RWPE2 (cell line): ENCODE measurements at places on chromosomes 5 and 9.
A peak's percentile ranks its signal among the peaks of the same experiment; 100 is the strongest.

DNA sequence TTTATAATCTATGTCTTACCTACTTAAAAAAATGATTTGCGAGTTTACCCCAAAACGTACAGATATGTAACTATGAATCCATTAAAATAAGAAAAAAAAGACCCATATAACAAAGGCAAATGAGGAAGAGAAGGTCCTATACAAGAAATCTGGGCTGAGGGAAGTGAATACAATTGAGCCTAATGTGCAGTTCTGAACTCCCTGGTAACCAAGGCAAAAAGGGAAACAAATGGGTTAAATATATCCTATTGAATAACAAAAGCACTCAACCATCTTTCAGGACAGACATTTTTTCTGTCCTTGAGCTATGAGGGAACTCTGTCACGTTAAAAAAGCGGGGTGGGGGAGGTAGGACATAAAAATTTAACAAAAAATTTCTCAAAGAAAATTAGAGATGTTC, 78.6 kb downstream of the PTPN3 start:
- no peak for DNase-seq

DNA sequence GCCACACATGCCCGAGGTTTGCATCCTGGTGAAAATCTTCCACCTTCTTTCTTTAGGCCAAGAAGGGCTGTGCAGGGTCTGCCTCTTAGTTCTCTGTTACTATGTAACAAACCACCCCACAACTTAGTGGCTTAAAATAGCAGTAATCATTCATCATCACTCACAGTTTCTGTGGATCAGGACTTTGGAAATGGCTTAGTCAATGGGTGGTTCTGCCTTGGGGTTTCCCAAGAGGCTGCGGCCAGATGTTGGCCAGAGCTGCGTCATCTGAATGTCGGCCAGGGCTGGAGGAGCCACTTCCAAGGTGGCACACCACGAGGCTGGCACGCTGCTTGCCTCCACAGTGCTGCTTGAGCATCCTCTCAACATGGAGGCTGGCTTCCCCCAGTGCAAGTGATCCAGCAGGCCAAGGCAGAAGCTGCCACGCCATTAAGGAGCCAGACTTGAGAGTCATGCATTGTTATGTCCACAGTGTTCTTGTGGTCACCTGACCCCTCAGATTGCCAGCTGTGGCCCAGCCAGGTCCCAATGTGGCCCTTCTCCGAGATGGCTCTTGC, 135.2 kb downstream of the RXRA start:
- no peak for DNase-seq

DNA sequence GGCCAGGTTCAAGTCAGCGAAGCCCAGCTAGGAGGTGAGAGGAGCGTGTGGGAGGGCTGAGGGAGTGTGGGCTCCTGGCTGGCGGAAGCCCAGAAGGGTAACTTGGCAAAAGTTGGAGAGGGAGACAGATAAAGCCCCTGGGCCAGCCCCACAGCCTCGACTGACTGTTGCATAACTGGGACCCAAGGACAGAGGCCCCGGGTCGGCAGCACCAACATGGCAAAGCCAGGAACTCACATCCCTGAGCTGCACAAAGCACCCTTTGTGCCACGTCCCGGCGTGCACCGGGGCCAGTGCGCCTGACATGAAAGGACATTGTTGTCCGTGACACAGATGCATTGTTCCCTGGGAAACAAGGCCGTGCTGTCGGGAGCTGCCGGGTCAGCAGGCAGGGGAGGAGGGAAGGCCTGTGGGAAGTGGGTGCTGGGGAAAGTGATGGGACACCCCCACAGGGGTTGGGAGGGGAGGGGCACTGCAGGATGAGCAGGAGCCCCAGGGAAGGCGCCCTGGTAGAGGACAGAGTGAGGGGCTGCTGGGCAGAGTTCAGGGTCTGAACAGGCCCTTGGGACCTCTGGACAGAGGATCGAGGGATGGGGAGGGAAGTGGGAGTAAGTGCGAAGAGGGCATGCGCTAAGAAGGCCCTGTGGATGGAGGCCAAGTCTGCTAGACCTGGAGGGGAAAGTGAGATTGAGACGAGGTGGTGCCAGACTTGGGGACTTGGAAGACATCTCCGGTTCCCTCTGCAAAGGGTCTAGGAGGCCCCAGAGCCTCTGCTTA, 13.0 kb upstream of the DPM2 start:
- DNase-seq, result no peak

DNA sequence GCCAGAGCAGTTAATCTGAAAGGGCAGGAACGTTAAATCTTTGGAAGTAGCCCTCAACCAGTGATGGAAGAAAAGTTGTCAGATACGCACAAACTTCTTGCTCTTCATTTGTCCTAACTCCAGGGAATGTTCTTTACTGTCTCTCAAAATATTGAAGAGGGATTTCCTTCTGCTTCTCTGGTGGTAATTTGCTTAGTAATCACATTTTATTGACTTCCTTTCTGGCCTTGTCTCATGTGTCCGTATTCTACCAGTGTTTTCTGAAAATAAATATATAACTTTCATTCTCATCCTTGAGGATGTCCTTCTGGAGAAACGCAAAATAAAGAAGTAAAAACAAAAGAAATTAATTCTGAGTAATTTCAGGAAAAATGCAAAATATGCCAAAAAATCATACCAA, 282.1 kb downstream of the CYLC2 start:
- DNase-seq, result no peak

DNA sequence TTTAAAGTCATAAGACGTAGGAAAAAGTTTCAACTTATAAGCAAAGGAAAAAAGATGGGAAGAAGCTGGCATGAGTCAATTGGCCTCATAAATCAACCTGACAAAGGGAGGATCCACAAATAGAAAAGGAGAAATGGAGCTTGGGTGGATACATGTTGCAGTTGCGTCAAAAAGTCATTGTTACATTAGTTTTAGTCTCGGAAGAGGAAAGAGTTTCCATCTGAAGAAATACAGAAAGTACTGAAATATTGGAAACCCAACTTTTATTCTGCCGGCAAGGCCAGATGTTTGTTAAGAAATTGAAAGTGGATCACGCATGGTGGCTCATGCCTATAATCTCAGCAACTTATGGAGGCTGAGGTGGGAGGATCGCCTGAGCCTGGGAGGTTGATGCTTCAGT, 11.3 kb upstream of the TIMD4 start:
- no peak for DNase-seq

DNA sequence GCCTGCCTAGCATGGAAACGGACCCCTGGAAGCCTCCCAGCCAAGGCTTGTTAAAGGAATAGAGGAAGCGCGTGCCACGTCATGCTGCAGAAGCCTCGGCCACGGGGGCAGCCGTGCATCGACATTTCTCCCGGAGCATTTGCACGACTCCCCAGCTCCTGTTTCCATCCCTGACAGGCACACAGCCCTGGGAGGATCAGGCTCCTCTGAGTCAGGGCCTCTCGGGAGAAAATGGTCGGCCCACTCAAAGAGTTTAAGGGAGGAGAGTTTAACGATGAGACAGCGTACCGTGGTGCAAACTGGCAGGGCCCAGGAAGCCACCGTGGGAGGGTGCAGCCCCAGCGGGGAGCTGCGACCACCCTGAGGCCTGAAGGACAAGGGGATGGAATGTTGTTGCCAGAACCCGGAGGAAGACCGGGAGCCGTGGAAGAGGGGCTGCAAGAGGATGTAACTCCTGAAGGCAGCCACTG, 213.6 kb downstream of the PAX5 start:
- DNase-seq, result peak; percentile 56
